ENCODE measurements at places on chromosomes 5 and 9. TPM values are rescaled to one million over a fixed set of nuclear protein-coding genes. Genes with fewer than 3 reads are reported as not detected.

ELL2 gene
- 13.0 TPM for total RNA-seq

DNA sequence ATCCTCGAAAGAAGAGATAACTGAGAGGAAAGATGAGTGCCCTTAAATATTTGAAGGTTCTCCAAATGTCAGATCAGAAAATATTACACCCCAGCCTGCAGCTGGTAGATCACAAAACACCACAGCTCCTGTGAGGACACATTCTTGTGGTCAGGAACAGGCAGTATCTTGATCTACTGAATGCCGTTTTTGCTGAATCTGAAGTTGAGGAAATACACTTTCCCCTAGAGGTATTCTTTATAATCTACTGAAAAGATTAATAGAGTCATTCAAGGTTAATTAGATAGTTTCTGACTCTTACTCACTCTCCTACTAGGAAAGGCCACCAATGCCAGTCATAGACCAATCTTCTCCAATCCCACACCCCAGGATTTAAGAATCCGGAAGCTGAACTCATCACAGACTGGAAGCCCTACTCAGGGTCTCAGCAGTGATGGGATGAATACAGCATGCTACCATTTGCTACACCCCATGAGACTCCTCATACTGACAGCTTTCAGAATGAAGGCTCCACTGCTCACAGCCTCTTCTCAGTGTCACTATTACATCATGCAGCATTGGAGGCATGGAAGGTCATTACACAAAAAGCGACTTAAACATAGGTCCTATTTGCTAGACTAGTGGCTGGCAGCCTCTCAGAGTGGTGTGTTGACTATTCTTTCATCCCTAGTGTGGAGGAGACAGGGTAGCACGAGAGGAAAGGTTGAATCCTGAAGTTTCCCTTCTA is 143.9 kb upstream of the SLC1A3 start:
- no peak overlapping the region for H3K4me3 ChIP-seq
- H3K27ac ChIP-seq = no peak overlapping the region
- H3K27me3 ChIP-seq = peaks cover 9% of the 10 kb centered on the region
- no peaks in the 10 kb centered on the region for H3K4me1 ChIP-seq

GRCh38 chr5:91200692-91201091 is 182.4 kb downstream of the ARRDC3 start:
- H3K27me3 ChIP-seq = peaks cover 20% of the 10 kb centered on the region
- no peak overlapping the region for H3K4me3 ChIP-seq
- H3K4me1 ChIP-seq = no peaks in the 10 kb centered on the region
- no peak for DNase-seq
- peaks cover 1% of the 10 kb centered on the region for H3K36me3 ChIP-seq

SNCB gene
- total RNA-seq = not detected

DNA sequence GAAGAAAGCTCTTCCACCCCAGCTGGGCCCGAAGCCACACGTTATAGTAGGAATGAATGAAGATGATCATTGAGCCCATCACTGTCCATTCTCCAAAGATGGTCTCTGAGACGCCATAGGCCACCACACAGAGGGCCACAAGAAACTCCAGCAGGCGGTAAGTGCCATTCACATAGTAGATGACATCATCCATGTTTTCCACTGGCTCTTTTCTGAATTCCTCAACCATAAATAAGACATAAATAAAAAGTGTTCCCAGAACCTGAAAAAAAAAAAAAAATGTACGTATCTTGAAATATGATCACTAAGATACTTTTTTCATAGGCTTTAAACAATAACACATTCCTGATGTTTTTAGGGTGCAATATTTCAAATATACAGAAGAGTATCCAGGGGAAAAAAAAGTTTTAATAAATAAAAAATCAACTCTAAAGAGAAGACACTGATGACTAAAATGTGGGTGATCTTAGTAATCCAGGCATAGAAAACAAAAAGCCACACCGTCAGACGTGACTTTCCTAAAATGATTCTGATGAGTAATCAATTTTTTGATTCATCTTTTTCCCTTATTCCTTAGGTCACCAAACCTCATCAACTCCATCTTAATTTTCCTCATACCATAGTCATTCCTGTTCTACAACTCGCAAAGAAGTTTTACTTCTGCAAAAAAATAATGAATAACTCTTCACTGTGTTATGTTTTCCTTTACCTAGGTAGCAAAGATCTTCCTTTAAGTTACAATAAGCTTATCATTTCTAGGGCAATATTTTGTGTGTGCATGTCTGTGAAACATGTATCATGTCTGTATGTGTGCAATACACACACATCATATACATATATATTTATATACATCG is 47.8 kb downstream of the RNF145 start:
- no peak for DNase-seq
- H3K36me3 ChIP-seq = peaks cover 59% of the 10 kb centered on the region
- H3K4me1 ChIP-seq = peaks cover 16% of the 10 kb centered on the region
- H3K27me3 ChIP-seq = no peaks in the 10 kb centered on the region
- peak overlapping the region; percentile 82 for H3K27ac ChIP-seq
- no peak overlapping the region for H3K4me3 ChIP-seq

- peaks cover 88% of the 10 kb centered on the region for H3K4me1 ChIP-seq
- H3K36me3 ChIP-seq = peaks cover 7% of the 10 kb centered on the region
These were observed 5.2 kb upstream of the GCNT4 start for GRCh38 chr5:75057561-75057960.

GRCh38 chr5:150644514-150644913 is 4.1 kb downstream of the SYNPO start:
- no peak overlapping the region for H3K4me3 ChIP-seq
- H3K27me3 ChIP-seq = no peaks in the 10 kb centered on the region
- no peak for DNase-seq
- no peaks in the 10 kb centered on the region for H3K36me3 ChIP-seq

- H3K27ac ChIP-seq = no peak overlapping the region
- H3K4me1 ChIP-seq = peaks cover 7% of the 10 kb centered on the region
- no peak overlapping the region for H3K4me3 ChIP-seq
These were observed 339.1 kb downstream of the RFX3 start for GRCh38 chr9:3186751-3187150.

GRIN1 gene
- not detected for total RNA-seq

DNA sequence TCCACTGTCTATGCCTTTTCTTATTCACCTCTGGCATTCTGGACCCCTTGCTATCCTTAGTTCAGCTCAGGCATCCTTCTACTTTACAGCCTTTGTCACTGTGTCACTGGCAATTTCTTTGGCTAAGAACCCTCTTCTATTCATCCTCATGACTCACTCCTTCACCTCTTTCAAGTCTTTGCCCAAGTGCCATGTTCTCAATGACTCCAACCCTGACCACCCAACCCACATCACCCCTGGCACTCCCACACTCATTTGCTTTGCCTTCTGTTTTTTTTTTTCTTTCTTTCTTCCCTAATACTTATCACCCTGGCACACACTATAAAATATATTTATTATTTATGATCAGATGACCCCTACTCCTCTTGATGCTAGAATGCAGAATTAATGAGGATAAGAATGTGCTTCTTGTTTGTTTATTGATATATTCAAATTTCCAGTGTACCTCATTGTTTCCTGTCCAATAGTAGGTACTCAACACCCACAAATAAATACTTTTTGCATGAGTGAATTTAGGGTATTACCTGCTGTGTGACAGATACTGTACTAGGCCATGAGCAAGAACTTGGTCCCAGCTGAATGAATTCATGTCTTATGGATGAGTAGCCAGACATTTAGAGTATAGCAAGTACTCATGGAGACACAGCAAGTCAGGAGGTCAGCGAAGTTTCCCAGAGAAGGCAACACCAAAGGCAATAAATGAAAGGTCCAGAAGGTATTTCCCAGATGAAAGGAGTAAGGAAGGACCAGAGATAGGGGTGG is 236.1 kb downstream of the PAPPA start:
- H3K27ac ChIP-seq = no peak overlapping the region
- no peak for DNase-seq
- H3K36me3 ChIP-seq = peaks cover 4% of the 10 kb centered on the region
- H3K27me3 ChIP-seq = no peaks in the 10 kb centered on the region
- no peak overlapping the region for H3K4me3 ChIP-seq
- H3K4me1 ChIP-seq = no peaks in the 10 kb centered on the region

DNM1 gene
- total RNA-seq = 1.1 TPM

ANKRD33B gene
- 1.2 TPM for total RNA-seq

- H3K4me3 ChIP-seq = no peak overlapping the region
- DNase-seq = no peak
- H3K4me1 ChIP-seq = no peaks in the 10 kb centered on the region
- peaks cover 4% of the 10 kb centered on the region for H3K36me3 ChIP-seq
These were observed 280.9 kb downstream of the NSG2 start for GRCh38 chr5:174326372-174326771.

DNA sequence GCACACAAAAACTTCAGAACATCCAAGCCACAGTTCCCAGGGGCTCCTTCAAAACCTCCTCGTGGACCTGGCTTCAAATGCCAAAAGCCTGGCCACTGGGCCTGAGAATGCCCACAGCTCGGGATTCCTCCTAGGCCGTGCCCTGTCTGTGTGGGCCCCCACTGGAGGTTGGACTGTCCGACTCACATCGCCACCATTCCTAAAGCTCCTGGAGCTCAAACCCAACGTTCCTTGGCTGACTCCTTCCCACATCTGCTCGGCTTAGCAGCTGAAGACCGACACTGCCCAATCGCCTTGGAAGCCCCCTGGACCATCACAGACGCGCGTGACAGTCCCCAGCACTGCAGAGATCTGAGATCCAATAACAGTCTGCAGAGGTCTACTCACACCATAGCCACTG is 7.7 kb downstream of the SIT1 start:
- DNase-seq = no peak
- H3K4me3 ChIP-seq = no peak overlapping the region
- no peaks in the 10 kb centered on the region for H3K27me3 ChIP-seq
- peaks cover 2% of the 10 kb centered on the region for H3K36me3 ChIP-seq
- peaks cover 25% of the 10 kb centered on the region for H3K4me1 ChIP-seq

GRCh38 chr9:6354072-6354686 is 26.0 kb downstream of the TPD52L3 start:
- peak; percentile 27 for DNase-seq
- no peak overlapping the region for H3K4me3 ChIP-seq
- H3K27me3 ChIP-seq = peaks cover 4% of the 10 kb centered on the region
- no peak overlapping the region for H3K27ac ChIP-seq

- no peak overlapping the region for H3K4me3 ChIP-seq
- DNase-seq = no peak
- peaks cover 2% of the 10 kb centered on the region for H3K36me3 ChIP-seq
- H3K4me1 ChIP-seq = peaks cover 24% of the 10 kb centered on the region
- no peak overlapping the region for H3K27ac ChIP-seq
These were observed 20.0 kb downstream of the ITGA1 start for GRCh38 chr5:52807723-52808122.

GRCh38 chr5:1799110-1799601 is 481 bp downstream of the MRPL36 start:
- peak overlapping the region; percentile 74 for H3K4me3 ChIP-seq
- DNase-seq = no peak
- peak overlapping the region; percentile 84 for H3K27ac ChIP-seq
- no peaks in the 10 kb centered on the region for H3K27me3 ChIP-seq
- peaks cover 73% of the 10 kb centered on the region for H3K4me1 ChIP-seq
- H3K36me3 ChIP-seq = peaks cover 12% of the 10 kb centered on the region

ZNF366 gene
- not detected for total RNA-seq

GPR150 gene
- 1.6 TPM for total RNA-seq

MAPK9 gene
- total RNA-seq = 39.9 TPM

DNA sequence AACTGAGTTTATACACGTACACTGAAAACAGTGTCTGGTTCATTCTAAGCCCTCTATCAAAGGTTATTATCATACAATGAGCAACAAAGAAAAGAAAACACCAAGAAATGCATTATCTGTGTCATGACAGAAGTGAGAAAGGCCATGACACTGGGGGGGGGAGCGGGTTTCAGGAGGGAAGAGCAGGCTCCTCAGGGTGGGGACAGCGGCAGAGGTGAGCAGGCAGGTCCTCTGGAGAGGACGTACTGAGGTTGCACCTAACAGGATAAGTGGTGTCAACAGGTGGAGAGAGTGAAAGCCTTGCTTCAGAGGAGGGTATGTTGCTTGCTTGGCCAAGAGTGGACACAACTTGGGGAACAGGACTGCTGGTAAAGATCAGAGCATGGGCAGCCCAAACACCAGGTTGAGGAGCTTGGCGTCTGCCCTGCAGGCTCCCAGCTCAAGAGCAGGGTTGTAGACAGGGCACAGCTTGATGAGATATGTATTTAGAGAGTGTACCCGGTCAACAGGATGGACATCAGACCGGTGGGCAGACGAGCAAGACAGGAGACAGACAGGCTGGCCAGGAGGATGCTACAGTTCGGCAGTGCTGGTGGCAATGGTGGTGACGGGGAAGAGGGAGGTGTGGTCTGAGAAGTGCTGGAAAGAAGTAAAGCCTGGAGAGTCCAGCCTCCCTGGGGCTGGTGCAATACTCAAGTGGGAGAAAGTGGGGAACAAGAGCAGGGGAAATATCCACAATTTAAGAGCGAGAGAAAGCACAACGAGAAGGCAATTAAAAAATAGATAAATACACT is 10.3 kb downstream of the WHRN start:
- H3K4me3 ChIP-seq = no peak overlapping the region
- H3K4me1 ChIP-seq = peaks cover 16% of the 10 kb centered on the region
- H3K36me3 ChIP-seq = no peaks in the 10 kb centered on the region
- no peak for DNase-seq
- H3K27me3 ChIP-seq = peaks cover 5% of the 10 kb centered on the region
- no peak overlapping the region for H3K27ac ChIP-seq

INSYN2B gene
- not detected for total RNA-seq

CDK5RAP2 gene
- total RNA-seq = 94.9 TPM

- H3K27ac ChIP-seq = no peak overlapping the region
- H3K4me1 ChIP-seq = no peaks in the 10 kb centered on the region
- H3K36me3 ChIP-seq = no peaks in the 10 kb centered on the region
- DNase-seq = no peak
These were observed 210.8 kb upstream of the ELL2 start for GRCh38 chr5:96172436-96172835.

GRCh38 chr9:27945386-27945785 is 372.1 kb upstream of the C9orf72 start:
- H3K27me3 ChIP-seq = no peaks in the 10 kb centered on the region
- H3K4me3 ChIP-seq = no peak overlapping the region
- no peaks in the 10 kb centered on the region for H3K36me3 ChIP-seq
- H3K27ac ChIP-seq = no peak overlapping the region
- no peak for DNase-seq
- H3K4me1 ChIP-seq = no peaks in the 10 kb centered on the region

- DNase-seq = no peak
- no peaks in the 10 kb centered on the region for H3K27me3 ChIP-seq
- peak overlapping the region; percentile 99 for H3K27ac ChIP-seq
- peaks cover 52% of the 10 kb centered on the region for H3K4me1 ChIP-seq
- peak overlapping the region; percentile 35 for H3K4me3 ChIP-seq
These were observed 28.0 kb downstream of the LCP2 start for GRCh38 chr5:170269579-170269978.

Data from naive thymus-derived CD8-positive, alpha-beta T cell (primary cell).